ENCODE measurements at places on chromosomes 5 and 9. TPM values are rescaled to one million over a fixed set of nuclear protein-coding genes. Genes with fewer than 3 reads are reported as not detected.

- no peak for DNase-seq
Observed at GRCh38 chr5:11496137-11496719, 408.0 kb downstream of the CTNND2 start.

- DNase-seq = no peak
Observed at GRCh38 chr5:156186760-156187159, 140.2 kb upstream of the SGCD start.

DNA sequence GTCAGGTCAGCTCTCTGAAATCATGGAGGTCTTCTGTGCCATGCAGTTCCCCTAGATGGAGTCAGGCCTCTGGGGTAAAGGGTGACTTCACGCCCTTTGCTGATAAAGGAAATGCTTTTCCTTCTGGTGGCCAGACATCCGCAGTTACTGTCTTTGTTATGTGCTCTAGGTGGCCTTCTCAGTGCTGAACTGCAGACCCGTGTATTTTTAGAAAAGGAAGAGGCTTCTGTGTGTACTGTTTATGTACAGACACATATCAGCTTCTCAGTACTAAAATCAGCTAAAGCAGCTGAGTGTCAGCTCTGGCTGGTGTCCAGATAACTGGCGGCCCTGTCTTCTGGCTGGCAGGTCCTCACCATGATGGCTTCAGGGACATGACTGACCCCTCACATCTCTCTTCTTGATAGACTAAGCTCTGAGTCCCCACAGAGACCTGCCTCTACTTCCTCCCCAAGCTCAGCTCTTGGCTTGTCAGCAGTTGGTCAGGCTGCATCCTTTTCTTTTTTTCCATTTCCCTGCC is 75.3 kb downstream of the ARHGAP26 start:
- DNase-seq = no peak

- DNase-seq = no peak
Observed at GRCh38 chr9:136855461-136856078, 3.4 kb downstream of the MAMDC4 start.

DNA sequence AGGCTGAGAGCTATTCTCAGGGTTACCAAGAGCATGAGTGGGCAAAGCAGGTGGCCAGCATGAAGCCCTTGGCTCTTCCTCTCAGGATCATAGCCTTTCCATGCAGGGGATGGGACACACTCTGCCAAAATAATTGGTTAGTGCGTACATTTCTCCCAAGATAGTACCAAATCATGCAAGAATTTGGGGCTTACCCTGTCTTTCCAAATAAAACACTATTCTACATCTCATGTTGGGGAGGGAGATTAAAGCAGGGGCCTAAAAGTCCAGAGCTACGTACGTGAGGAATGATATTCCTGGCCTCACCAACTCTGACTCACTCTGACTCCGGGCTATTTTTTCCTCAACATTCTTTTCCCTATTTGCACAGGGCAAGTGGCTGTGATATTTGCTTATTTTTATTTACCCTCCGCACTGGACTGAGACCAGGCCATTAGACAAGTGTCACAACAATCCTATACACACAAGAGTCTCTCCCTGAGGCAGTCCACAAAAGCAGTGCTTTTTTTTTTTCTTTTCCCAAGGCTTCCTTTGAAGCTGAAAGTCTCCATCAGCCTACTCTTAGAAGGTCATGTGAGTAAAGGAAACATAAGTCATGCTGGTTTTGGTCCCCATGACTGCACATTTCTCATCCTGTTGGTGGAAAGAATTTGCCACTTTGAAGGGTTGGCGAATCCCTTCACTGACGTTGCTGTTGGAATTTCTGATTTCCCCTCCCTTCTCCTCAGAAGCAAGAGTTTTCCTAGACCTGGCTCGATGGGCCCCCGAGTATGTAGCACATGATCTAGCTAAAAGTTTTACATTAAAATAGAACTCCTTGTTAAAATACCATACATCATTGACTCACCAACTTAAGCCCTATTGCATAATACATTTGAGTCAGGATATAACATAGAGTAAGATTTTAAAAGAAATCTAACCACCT is 40.0 kb downstream of the TMEM252 start:
- no peak for DNase-seq

DNA sequence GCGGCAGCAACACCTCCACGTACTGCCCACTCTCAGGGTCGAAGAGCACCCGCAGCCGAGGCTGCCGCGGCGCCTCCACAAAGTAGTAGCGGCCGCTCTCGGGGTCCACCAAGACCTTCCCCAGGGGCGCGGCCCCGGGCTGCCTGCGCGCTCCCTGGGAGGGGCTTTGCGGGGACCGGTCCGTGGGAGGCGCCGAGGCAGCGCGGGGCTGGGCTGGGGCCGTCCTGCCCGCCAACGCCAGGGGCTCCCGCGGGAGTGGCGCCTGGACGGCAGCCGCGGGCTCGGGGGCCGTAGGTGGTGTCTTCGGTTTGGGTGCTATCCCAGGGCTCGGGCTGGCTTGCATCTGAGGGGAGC is 2.6 kb upstream of the MZB1 start:
- no peak for DNase-seq

- no peak for DNase-seq
Observed at GRCh38 chr9:18457510-18457909, 16.4 kb upstream of the ADAMTSL1 start.

DNA sequence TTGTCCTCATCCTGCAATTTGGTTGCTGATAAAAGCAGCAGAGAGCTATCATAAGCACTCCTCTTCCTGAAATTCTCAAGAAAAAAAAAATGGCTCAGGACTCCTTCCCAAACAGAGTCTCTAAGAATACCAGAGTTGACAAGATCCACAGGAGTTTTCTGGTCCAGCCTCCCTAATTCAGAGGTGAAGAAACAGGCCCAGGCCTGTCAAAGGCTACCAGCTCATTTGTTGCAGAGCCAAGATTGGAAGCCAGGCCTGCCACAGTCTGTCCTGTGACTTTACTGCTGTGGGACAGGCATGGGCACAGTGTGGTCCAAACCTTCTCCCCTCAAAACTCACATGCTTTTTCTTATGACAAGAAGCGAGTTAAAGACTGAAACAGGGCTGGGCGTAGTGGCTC is 41.5 kb downstream of the NIPSNAP3B start:
- DNase-seq = no peak

DNA sequence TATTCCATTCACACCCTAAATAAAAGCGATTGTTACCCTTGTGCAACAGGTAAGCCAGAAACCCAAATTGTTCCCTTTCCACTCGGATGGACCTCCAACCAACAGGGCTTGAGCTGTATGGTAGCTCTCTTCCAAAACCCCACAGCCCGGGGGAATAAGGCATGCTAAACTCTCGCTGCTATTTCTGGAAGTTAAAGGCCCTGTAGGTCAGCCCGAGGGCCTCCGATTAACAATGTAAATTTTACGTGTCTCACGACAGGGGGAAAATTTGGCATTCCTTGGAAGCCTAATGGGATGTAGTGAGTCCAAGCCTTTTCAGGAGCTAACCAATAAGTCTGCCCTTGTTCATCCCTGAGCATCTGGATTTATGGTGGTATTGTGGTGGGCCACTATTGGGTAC is 26.0 kb downstream of the CNOT8 start:
- no peak for DNase-seq

GRCh38 chr5:168153876-168154270 is 137.6 kb upstream of the WWC1 start:
- no peak for DNase-seq

GRCh38 chr5:135154197-135154596 is 120.2 kb upstream of the PITX1 start:
- DNase-seq = no peak

- no peak for DNase-seq
Observed at GRCh38 chr9:132108728-132109127, 29.1 kb upstream of the MED27 start.

DNA sequence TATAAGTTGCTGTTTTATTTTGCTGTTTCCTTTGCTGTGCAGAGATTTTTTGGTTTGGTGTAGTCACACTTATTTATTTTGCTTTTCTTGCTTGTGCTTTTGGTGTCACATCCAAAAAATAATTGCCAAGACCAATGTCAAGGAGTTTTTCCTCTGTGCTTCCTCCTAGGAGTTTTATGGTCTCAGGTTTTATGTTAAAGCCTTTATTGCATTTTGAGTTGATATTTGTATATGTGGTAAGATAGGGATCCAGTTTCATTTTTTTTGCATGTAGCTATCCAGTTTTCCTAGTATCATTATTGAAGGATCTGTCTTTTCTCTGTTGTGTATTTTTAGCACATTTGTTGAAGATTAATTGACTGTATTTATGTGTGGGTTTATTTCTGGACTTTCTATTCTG is 210.6 kb downstream of the ARHGEF28 start:
- DNase-seq = no peak

- no peak for DNase-seq
Observed at GRCh38 chr9:82991671-82992070, 71.3 kb downstream of the RASEF start.

GRCh38 chr5:168600409-168600808 is 21.2 kb upstream of the PANK3 start:
- no peak for DNase-seq

DNA sequence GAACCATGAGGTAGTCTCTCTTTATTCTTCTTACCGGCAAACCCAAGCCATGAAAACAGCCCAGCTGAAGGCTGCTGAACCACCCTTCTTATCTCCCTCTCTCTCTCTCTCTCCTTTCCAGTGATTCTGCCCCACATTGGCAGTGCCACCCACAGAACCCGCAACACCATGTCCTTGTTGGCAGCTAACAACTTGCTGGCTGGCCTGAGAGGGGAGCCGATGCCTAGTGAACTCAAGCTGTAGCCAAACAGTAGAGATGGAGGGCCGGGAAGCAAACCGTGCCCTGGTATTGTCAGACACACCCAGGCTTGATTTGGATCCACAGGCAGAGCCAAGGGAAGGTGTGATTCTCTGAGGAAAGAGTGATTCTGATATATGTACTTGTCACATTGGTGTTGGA is 14.0 kb downstream of the GRHPR start:
- DNase-seq = no peak

DNA sequence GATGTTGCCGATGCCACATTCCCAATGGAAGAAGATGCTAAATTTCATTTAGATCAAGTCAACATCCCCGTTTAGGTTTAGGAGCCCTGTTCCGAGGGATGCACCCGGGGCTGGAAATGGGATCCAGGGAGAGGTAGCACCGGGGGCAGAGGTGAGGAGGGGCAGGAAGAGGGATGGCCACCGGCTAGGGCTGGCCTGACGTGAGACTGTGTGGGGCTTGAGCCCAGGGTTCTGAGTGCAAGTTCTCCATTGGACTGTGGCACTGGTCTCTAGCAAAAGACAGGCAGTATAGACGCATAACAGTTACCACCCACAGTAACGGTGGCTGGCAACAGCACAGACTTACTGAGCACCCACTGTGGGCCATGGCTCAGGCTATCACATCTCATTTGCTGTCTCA is 209.0 kb upstream of the MVB12B start:
- DNase-seq = no peak

DNA sequence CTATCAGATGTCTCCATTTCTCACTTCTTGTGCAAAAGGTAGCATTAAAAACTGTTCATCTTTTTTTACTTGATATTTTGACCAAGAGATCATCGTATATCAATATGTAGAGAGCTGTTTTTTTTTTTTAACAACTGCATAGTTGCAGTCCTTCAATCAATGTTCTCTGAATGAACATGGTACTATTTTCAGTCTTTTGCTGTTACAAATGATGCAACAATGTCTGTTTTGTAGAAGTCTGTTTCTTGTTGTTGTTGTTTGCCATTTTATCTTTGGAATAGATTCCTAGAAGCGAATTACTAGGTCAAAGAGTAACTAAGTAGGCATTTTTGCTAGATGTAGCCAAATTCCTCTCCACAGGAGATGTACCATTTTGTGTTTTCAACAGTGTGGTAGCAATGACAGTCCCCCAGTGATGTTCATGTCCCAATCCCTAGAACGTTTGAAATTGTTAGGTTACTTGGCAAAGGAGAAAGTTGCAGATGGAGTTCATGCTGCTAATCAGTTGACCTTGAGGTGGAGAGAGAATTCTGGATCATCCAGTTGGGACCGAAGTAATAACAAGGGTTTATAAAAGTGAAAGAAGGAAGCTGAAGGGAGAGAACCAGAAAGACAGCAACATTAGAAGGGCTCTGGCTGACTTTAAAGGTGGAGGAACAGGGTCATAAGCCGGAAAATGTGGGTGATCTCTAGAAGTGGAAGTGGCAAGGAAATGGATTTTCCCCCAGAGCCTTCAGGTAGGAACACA is 6.3 kb downstream of the MTREX start:
- no peak for DNase-seq

- no peak for DNase-seq
Observed at GRCh38 chr9:127058011-127058644, 64.3 kb downstream of the ANGPTL2 start.

GRCh38 chr9:35954942-35955546 is 2.9 kb downstream of the OR2S2 start:
- no peak for DNase-seq

DNA sequence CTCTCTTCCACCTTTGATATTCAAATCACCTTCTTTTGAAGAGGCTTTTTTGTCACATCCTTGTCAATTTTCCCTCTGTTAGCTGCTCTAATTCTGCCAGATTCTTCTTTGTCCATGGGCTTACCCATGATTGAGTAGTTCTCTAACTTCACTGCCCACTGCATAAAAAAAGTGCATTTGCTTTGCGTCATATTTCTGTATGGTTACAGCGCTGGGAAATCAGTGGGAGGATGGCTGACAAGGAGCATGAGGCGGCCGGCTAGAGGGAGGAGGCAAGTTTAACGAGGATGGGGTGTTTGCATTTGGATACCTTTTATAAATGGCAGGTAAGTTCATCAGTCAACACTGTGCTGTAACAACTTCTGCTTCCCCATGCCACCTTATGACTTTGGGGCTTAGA is 116.5 kb upstream of the LHFPL2 start:
- no peak for DNase-seq

DNA sequence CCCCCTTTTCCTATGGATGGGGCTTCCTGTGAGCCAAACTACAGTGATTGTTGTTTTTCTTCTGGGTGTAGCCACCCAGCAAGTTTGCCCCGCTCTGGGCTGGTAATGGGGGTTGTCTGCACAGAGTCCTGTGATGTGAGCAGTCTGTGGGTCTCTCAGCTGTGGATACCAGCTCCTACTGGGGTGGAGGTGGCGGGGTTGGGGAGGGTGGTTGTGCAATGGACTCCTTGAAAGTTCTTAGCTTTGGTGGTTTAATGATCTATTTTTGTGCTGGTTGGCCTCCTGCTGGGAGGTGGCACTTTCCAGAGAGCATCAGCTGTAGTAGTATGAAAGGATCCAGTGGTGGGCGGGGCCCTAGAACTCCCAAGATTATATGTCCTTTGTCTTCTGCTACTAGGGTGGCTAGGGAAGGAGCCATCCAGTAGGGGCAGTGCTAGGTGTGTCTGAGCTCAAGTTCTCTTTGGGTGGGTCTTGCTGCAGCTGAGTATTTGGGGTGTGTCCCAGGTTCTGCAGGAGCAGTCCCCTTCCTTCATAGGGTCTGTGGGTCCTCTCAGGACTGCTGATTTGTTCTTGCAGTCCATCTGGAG is 275.6 kb upstream of the PAPPA start:
- no peak for DNase-seq

WDR31 gene
- total RNA-seq = 2.4 TPM

RNF183 gene
- not detected for total RNA-seq

PCDHGA12 gene
- total RNA-seq = 3.7 TPM

SLC2A6 gene
- 12.6 TPM for total RNA-seq

IL9 gene
- total RNA-seq = not detected

ECM2 gene
- total RNA-seq = 3.3 TPM

ANKRD34B gene
- total RNA-seq = 0.41 TPM

TMOD1 gene
- total RNA-seq = 20.0 TPM

DPH7 gene
- 21.6 TPM for total RNA-seq

PPP2R2B gene
- total RNA-seq = 136 TPM

RC3H2 gene
- total RNA-seq = 109 TPM

FAM151B gene
- 38.3 TPM for total RNA-seq

SLC23A1 gene
- total RNA-seq = not detected

MED27 gene
- 11.8 TPM for total RNA-seq

FOXI1 gene
- total RNA-seq = not detected

FOXD4 gene
- 1.2 TPM for total RNA-seq

LCNL1 gene
- total RNA-seq = 0.82 TPM

CATSPER3 gene
- 0.82 TPM for total RNA-seq
